GM12891 (cell line): ENCODE measurements at places on chromosomes 16 and 17.

- DNase-seq = no peak
Observed at GRCh38 chr17:13362341-13363122, 239.2 kb downstream of the HS3ST3A1 start.

- DNase-seq = no peak
Observed at GRCh38 chr17:75558666-75559530, 28.7 kb upstream of the MYO15B start.

- no peak for DNase-seq
Observed at GRCh38 chr17:3381957-3382356, 4.2 kb downstream of the OR3A2 start.

DNA sequence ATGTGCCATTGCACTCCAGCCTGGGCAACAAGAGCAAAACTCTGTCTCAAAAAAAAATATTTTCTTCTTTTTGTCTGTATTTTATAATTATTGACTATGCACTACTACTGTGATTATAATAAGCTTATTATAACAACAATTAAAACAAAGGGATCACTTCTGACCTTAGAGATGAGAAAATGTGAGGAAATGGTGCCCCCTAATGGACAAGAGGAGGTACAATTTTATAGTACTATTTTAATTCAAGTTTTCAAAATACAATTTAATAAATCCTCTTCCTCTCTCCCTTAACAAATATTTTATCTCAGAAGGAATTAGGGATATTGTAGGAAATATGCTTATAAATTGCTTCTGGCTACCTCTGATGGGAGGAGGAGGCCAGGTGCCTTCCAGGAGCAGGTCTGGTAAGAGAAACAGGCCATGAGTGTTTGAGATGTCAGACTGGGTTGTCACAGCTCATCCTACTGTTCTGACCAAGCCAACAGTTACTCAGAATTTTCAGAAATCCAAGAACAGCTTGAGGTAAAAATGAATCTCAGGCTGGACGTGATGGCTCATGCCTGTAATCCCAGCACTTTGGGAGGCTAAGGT lies 14.0 kb downstream of the VPS53 start:
- peak; percentile 22 for DNase-seq

DNA sequence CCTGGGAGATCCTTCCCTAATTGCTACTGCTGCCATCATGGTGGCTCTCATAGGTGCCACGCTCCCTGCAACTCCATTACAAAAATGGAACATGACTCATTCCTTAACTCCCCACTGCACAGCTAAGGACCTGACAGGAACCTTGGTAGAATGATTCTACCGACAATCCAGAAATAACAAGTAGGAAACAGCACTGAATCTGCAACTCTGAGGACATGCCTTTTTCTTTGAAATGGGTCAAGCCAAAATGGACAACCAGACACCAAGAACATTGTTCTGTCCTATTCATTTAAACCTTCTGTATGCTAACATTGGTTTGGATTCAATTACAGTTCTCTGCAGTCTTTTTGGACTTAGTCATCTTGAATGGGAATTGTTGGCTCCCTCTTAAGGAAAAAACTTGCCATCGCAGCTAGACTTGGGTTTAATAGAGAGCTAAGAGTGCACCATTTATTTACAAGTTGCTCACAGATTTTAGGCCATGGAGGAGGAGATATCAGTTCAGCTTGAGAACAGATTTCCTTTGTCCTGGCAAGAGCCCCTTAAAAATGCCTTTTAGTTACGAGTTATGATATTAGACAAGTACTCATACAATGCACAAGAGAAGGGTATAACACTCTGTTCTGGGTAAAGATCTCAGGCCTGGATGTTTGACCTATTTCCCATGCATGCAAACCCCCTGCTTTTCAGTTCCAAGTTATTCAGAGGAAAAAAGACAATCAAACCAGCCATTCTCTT lies 20.9 kb upstream of the NSRP1 start:
- no peak for DNase-seq

- no peak for DNase-seq
Observed at GRCh38 chr17:48106802-48107136, 797 bp upstream of the SNX11 start.
